ENCODE measurements at places on chromosomes 7 and 10.

- DNase-seq, result no peak
Measured at GRCh38 chr7:80488851-80489370, 23.0 kb downstream of the GNAT3 start.

GRCh38 chr7:83178066-83178465, 15.4 kb upstream of the PCLO start:
- DNase-seq, result no peak

DNA sequence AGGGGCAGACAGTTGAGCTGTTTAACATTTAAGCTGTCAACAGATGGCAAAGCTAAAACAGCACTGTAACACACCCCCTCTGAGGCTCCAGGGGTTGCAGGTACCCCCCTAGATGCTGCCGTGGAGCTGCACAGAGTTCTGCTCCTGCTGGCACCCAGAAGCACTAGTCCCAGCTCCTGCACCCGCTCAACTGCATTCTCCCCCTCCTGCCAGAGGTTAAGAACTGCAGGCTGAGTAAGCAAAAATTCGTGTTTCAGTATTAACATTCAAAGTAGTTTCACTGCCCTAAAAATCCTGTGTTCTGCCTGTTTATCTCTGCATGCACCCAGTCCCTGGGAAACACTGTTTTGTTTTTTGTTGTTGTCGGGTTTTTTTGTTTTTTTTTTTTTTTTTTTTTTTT, 790.8 kb upstream of the KCND2 start:
- peak; percentile 1 for DNase-seq

DNA sequence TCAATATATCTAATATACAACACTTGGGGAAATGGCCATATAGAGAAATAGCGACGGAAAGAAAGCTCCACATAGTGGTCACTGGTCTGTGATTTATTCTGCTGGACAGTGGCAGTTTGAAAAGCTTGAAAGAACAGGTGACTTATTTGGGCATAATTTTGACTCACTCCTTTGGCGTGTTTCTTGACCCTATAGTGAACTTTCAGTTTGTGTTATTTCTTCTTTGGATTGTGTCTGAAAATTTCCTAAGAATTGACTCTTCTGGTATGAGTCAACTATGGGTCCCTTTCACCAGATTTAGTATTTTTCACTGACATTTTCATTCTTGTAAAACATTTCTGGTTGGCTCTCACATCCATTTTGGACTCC, 25.8 kb upstream of the IMMP2L start:
- DNase-seq, result peak; percentile 28

DNA sequence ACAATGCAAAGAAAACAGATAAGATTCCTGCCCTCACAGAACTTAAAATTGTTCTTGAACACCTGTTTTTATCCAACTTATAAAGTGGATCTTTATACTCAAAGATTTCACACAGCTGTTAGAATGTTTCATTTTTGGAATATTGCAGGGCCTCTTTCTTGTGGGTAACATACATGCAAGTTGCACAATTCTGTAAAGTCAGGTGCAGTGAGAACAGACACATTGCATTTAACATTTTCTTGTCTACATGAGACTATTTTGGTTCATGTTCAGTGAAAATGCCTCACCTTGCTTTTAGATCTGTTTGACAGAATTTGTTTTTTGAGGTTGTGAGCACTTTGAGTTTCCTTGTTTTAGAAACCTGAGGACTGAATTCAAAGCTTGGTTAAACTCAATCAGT, 707.8 kb downstream of the SUGCT start:
- no peak for DNase-seq

DNA sequence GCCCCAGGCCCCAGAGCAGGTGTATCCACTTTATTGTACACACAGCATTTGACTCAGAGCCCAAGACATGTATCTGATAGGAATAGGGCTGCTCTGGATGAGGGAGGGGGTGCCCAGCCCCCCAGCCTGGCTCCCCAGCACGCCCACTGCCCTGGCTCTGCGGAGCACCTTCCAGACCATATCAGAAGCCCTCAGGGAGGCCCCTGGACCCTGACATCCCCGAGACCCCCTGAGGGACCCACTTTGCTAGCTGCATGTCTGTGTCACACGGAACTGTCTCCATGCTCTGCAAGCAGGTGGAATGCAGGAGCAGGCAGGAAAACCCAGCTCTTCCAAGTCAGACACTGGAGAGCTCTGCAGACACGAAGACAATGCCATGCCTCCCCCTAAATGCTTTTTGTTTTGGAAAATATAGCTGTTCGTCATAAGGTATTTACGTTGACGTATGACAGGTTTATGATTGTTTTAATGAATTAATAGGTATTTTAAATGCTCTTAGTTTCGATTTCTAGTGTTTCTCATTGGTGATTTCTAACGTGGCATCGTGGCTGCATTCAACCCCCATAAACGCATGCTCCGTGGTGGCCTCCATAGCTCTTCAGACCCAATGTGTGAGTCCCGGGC, 92.8 kb upstream of the INSIG1 start:
- no peak for DNase-seq

DNA sequence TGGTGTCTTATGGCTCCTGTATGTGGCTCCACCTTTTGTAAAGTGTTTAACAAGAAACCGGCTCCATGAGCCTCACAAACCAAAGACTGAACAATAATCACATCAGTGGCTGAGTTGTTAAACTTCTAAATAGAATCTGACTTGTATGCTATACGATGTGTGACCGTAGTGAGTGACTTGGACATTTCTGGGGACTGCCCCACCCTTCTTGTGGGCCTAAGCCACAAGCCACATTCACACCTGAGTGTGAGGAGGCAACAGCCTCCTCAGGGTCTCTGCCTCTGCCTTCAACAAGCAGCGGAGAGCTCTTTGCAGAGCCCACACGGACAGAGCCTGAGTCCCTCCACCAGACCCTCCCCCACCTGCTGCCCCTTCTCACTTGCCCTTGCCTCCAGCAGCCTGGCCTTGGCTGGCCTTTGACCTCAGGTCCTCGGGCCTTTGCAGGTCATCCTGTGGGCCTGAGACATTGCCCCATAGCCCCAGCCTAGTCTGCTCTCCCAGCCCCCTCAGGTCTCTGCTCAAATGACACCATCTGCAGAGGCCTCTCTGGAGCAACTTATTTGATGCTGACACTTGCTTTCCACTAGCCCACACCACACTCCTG, 156.8 kb upstream of the TNS3 start:
- DNase-seq, result no peak

- no peak for DNase-seq
Measured at GRCh38 chr10:14687340-14687739, 87.4 kb downstream of the FAM107B start.

GRCh38 chr10:99522470-99523250, 10.1 kb upstream of the NKX2-3 start:
- DNase-seq, result no peak

DNA sequence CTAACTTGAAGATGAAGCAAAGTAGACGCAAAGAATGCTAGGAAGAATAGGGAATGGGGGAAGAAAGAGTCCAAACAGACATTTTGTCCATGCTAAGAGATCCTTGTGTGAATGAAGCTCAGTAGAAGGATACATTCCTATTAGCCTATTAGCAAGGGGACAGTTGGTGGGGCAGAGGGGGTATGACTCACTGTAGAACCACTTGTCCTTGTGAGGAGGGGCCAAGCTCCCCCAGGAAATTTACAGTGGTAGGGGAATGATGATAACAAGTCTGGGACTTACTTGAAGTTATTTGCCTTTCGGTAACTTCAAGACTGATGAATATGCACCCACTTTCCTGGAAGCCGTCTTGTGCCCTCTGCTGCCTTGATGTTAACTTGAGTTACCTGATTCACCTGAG, 17.2 kb upstream of the SYPL1 start:
- DNase-seq, result no peak

DNA sequence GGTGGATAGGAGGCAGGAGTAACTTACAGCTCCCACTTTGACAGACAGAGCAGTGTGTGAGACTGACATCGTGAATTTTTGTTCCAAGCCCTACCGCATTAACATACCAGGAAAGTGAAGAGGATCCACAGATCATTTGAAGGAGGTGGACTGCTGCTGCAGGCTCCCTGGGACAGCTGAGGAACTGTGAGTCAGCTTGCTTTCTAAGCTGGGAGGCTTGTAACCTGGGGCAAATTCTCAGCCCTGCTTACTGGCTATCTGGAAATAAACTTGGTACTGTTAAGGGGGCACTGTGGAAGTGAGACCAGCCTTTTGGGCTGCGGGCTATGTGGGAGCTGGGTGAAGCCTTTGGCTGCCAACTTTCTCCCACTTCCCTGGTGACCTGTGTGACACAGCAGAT, 1202.5 kb downstream of the DNAJB9 start:
- no peak for DNase-seq

GRCh38 chr10:59736749-59737148, 16.5 kb downstream of the MRLN start:
- DNase-seq, result no peak

DNA sequence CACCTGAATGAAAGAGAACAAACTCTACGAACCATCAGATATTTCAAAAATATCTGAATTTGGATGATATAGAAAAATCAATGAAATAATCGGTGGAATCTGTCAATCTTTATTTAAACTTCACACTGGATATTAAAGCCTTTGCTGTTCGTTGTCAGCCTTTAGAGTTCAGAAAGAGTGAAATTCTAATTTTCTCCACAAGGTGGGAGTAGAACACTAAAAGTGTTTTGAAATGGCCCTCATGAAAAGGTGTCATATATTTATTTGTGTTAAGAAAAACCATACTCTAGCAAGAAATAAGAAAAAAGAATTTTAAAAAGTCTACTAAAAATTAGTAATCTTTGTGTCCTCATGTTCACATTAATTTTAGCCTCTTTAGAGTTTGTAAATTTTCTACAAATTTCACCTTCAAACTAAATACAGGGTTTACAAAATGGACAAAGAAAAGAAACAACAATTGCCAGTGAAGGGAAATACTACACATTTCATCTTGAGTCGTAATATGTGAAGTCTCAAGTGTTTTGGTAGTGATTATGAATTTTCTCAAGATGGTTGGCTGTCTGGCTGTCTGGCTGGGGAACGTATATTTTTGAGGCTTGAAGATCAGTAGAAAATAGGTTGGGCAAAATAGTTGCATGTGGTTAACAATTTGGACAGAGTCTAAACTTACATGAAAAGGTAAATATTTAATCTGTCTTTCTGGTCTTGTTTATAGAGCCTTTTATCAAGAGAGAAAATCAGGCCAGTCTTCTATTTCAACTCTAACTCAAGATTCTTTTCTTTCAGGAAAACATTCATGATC, 43.7 kb downstream of the DNAJB9 start:
- DNase-seq, result peak; percentile 23

DNA sequence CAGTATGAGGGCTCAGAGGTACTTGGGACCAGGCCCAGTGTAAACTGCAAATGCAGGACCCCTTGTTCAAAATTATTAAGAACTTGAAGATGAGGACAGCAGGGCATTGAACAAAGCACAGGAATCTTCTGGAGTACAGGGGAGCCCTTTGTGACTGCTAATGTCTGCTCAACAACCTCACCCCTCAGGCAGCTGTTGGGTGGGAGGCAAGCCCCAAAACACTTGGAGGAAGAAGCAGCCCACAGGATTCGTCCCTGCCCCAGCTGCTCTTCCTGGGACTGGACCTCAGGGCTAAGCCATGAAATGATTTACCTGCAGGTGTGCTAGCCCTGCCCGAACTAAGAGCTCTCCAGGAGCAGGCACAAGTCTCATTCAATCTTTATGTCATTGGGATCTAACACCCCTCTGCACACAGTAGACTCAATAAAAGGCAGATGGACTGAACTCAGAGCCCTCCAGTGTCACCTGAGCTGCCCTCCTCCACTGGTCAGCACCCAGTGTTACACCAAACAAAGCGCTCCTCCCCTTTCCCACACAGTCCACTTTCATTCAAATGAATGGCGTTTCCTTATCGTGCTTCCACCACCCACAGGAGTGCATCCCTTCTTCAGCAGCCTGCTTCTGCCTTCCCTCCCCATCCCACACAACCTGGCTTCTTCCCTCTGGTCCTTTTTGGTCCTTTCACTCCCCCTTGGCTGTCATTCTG, 1.0 kb downstream of the TRPV5 start:
- no peak for DNase-seq

- DNase-seq, result no peak
Measured at GRCh38 chr7:152664636-152665035, 11.3 kb downstream of the XRCC2 start.

DNA sequence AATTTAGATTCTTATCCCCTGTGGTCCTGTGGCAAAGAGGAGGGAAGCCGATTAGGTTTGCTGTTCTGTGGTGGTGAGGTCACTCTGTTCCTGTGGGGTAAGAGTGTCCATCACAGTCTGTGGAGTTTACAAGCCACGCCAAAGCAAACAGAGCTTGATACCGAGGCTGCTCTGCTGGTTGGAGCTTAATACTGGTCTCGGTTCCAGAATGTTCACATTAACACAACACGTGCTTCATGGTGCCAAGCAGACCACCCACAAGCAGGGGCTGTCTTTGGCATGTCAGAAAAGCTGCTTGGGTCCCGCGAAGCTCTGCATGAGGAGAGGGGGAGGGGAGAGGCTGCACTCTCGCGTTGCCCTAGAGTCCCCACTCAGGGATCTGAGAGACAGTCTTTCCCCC, 47.5 kb downstream of the DNAJB6 start:
- DNase-seq, result no peak

GRCh38 chr7:81207801-81208200, 288.9 kb upstream of the SEMA3C start:
- no peak for DNase-seq

DNA sequence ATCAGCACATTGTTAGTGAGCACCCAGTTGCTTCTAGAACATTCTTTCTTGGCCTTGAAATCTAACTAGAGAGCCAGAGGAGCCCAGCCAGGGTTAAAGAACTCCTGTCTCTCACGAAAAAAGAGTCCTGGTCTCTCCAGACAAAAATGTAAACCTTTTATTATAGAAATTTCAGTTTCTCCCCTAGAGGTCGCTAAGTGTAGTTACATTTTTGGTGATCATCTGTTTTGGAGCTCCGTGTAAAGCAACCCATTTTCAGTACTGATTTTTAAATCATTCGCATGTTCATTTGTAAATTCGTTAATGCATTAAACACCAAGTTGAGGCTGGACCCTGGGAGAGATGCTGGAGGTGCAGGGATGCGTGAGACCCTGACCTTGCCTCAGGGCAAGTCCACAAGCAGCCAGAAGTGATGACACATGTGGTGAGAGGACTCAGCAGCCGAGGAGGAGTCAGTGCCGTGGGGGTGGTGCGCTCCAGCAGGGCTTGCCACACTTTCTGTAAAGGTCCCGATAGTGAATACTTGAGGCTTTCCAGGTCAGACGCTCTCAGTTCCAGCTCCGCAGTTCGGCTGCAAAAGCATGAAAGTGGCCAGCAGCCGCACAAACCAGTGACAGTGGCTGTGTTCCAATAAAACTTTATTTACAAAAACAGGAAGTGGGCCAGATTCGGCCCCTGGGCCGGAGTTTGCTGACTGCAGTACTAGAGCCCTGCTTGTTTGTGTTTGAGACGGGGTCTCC, 578.6 kb upstream of the FOXK1 start:
- no peak for DNase-seq

- DNase-seq, result no peak
Measured at GRCh38 chr10:87503401-87503800, 1.3 kb upstream of the MINPP1 start.
